Stimulated activated CD8-positive, alpha-beta memory T cell treated with anti-CD3 and anti-CD28 coated beads, Interleukin-2, amount 100 ng/mL, for 1 hour (primary cell): ENCODE measurements at places on chromosomes 4 and X.

DNA sequence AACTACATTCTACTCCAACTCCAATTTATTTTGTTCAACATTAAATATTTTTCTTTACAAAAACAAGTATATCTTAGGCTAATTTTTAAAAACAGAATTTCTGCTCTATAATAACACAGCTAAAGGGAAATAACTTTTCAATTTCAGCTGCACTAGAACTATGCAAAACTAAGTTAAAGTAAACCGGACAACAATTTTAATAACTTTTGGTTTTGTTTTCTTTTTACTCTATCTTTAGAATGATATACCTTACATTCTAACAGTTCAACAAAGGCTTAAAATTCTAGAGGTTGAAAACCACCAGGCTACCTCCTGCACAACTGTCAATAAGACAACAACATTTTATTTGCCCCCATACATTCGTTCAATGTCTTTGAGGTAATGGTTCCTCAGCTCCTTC is 18.7 kb upstream of the KCNE5 start:
- DNase-seq: no peak

GRCh38 chrX:153365670-153366069 is 31.7 kb downstream of the ZNF275 start:
- DNase-seq: no peak

DNA sequence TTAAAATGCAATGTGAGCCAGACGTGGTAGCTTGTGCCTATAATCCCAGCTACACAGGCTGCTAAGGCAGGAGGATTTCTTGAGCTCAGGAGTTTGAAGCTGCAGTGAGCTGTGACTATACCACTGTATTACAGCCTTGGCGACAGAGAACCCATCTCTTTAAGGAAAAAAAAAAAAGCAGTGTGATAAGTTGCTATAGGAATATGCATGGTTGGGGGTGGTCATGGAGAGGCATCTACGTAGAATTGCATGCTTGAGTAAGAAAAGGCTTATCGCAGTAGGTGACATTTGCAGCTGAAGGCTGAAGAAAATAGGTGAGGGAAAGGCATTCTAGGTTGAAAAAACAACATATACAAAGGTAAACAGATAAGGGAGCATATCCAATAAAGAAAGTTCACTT is 4.1 kb downstream of the DIAPH2 start:
- no peak for DNase-seq

DNA sequence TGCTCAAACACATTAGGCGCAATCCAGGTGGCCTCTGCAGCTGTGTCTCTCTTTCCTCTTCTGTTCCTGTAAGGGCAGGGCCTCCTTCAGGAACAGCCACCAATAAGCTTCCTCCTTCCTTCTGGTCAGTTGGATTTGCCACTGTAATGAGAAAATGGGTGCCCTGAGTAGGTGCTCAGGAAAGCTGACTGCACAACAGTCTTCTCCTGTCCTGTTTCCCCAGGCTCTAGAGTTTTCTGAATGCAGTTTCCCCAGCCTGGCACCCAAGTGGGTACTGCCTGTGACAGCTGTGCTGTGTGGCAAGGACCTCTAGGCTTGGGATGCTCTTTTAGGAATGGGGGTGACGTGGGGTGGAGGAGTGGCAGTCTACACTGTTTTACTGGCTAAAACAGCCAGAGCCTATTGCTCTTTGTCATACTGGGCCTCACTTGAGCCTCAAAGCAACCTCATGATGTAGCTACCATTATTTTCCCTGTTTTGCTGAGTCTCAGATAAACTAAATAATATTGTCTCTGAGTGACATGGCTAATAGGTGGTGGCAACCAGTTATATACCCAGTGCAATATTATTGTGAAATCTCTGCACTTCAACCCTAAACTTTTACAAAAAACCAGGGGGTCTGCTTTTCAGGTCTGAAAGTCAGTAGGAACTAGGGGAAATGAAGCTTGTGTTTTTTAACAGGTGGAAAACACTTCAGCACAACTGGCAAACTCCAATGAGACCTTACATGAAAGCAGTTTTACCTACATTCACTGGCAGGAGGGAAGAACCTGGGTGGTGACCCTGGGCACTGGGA is 1.2 kb downstream of the CXCL2 start:
- no peak for DNase-seq

GRCh38 chr4:147943159-147943638 is 211.3 kb downstream of the ARHGAP10 start:
- no peak for DNase-seq

- no peak for DNase-seq
Observed at GRCh38 chr4:24364249-24364648, 220.1 kb downstream of the DHX15 start.

DNA sequence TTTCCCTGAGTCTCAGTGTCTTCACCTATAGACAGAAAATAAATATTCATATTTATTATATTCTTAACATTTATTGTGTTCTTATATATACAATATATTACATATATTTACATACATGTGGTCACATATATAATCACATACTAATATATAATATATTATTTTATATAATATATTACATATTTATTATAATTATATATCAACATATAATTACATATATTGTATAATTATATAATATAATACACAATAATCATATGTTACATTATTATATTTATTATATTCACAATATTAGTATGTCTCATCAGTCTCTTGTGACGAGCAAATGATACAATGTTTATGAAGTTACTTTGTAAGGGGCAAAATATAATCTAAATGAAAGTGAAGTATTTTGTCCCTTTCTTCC is 87.7 kb downstream of the KDR start:
- no peak for DNase-seq

- DNase-seq: no peak
Observed at GRCh38 chr4:153612878-153613277, 71.2 kb upstream of the TLR2 start.

- no peak for DNase-seq
Observed at GRCh38 chr4:156963419-156963818, 8.2 kb downstream of the PDGFC start.

GRCh38 chr4:188012426-188012945 is 16.9 kb downstream of the ZFP42 start:
- DNase-seq: no peak

DNA sequence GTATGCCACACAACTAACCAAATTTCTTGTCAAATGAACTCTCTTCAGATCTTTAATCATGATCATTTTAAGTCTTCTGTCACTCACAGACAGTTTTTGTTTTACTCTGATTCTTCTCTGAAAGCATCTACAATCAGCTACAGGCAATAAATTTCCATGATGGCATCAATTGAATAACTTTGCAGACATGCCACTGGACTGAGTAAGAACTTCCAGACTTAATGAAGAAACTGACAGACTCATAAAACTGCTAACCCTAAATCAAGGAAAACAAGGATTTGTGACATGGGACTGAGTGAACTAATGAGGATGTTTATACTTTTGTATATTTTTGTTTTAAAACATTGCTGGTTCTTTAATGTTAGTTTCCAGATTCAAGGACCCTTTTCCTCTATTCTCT is 5.5 kb upstream of the PPP1R2C start:
- no peak for DNase-seq

DNA sequence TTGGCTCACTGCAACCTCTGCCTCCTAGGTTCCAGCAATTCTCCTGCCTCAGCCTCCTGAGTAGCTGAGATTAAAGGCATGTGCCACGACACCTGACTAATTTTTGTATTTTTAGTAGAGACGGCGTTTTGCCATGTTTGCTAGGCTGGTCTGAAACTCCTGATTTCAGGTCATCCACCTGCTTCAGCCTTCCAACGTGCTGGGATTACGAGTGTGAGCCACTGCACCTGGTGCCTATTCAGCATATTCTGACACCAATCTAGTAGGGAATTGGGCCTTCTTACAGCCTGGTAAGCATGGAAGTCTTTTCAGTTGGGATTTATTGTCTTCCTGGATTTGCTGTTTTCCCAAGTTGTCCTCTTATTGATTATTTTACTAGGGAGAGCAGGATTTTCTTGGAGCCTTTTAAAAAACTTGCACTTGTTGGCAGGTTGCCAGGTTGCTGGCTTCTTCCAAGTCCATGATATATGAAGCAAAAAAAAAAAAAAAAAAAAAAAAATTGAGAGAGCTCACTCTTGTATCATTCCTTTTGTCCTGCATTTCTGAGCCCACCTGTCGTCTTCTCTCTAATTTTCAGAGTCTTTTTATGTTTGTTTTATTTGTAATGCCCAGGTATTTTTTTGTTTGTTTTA is 43.7 kb downstream of the TMPRSS11E start:
- no peak for DNase-seq

DNA sequence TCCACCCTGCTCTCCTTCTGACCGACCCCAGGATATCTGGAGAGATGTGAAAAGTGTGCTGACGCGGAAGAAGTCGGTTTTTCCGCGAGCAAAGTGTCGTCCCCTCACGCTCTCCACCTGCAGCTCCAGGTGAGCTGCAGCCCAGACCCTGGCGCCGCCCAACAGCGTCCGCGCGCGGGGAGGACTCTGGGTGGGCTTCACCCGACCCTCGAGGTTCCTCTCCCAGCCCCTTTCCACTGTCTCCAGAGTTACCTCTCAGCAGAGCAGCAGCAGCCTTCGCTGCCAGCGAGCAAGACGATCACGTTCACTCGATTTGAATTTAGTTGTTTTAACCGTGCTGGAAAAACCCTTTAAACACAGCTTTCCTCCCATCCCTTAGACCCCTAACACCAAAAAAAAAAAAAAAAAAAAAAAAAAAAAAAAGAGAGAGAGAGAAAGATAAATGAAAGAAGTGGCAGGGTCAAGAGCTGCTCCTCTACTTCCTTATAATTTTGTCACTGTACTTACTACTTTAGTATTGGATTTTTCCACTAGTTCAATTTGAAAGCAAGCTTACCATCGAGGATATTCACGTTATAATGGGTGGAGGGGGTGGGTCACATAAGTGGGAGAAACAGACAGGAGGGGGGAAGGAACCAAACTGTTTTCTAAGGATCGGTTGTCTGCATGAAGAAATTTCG is 758 bp upstream of the NR3C2 start:
- DNase-seq: no peak

- no peak for DNase-seq
Observed at GRCh38 chr4:119939071-119939995, 127.3 kb downstream of the MAD2L1 start.

DNA sequence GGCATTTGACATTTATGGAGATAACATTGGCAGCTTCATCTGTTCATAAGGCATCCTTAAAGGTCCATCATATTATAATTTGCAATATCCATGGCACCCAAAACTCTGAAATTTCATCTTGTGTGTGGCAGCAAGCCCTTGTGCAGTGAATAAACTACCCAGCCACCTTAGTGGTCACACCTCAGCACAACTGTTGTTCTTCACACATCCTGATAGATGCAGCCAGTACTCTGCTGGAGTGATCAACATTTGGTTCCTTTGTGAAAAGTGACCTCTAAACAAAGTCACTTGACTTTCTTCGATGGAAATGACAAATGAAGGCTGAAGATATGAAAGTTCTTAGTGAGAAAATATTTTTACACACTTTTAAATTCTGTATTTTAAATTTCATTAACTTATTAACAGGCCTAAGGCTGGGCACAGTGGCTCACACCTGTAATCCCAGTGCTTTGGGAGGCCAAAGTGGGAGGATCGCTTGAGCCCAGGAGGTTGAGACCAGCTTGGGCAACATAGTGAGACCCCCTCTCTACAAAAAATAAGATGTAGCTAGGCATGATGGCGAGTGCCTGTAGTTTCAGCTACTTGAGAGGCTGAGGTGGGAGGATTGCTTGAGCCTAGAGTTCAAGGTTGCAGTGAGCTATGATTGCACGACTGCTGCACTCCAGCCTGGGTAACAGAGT is 161.4 kb downstream of the SPRY1 start:
- DNase-seq: no peak

DNA sequence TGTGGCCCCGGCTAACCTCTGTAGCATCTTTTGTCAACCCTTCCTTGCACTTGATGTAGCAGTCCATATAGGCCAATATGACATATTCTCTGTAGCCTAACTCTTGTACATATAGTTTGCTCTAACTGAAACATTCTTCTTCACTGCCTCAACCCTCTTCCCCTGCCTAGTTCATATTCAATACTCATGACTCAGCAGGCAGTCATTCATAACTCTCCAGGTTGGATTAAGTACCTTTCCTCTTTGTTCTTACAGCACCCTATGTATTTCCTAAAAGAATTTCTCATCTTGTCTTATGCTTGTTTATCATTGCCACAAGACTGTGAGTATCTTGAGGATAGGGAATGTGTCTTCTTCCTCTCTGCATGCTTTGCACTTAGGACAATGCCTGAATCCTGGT is 76.9 kb downstream of the TMLHE start:
- no peak for DNase-seq

- DNase-seq: no peak
Observed at GRCh38 chrX:154991039-154991438, 31.5 kb downstream of the F8 start.

GRCh38 chr4:7209699-7210098 is 17.4 kb downstream of the SORCS2 start:
- DNase-seq: no peak

DNA sequence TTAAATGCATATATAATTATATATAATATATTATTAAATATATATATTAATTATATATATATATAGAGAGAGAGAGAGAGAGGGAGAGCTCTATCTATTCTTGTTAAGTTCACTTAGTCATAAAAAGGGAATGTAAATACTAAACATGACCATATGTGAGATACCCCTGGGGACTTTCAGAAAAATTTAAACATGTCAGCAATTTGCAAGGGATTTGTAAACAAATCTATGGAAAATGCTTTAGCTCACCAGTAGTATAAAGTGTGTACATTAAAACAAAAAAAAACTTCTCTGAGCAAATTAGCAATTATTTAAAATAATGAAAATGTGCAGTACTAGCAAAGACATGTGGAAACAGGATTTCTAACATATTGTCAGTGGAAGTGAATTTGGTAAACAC is 1755.5 kb downstream of the PCDH19 start:
- DNase-seq: no peak

DNA sequence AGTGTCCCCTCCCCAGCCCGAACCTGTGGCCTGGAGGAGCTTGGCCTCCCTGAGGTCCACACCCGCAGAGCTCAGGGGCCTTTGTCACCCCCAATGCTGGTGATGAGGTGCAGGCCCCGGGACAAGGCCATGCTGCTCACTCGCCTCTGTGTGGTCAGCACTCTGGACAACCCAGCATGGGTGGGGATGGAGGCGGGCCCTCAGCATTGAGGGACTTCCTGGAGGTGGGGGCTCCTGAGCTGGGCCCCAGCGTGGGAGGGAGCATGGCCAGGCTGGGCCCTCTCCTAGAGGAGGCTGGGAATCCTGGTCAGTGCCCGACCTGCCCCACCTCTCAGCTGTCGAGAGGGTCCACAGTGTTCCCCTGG is 30.6 kb downstream of the TACC3 start:
- DNase-seq: no peak
